ENCODE measurements at places on chromosomes 6 and 20.
A peak's percentile ranks its signal among the peaks of the same experiment; 100 is the strongest.

GRCh38 chr6:142414462-142415250 lies 112.8 kb downstream of the ADGRG6 start:
- no peak for DNase-seq

DNA sequence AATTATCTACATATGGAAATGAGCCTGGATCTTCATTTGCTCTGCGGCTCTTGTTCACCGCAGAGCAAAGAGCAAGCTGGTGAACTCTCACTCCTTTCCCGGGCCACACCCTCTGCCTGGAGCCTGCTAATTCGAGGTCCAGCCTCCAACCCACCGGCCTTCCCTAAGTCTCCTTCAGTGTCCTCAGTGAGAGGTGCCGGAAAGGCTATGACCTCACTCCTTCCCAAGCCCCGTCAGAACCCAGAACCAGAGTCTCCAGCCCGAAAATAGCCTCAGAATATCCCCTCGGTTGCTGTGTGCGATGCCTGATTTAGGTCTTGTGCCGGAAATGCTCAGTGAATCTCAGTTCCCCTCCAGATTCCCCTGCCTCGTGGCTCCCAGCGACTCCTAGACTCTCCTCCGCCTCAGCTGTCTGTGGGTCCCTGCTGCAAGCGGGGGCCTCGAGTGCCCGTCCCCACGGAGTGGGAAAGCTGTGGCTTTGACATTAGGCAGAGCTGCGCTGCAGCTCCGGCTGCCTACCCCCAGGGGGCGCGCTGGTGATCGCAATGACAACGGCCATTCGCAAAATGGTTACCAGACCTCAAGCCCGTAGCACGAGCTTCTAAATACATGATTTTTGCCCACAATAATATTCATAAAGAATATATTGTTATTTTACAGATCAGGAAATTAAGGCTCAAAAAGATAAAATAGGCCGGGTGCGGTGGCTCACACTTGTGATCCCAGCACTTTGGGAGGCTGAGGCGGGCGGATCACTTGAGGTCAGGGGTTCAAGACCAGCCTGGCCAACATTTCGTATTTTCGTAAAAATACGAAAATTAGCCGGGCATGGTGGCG lies 4.1 kb upstream of the BNIP5 start:
- peak; percentile 78 for DNase-seq

GRCh38 chr20:57174737-57175136 lies 91.7 kb downstream of the BMP7 start:
- no peak for DNase-seq

- DNase-seq, result no peak
These were observed 336.8 kb upstream of the MANEA start for GRCh38 chr6:95240514-95240913.

DNA sequence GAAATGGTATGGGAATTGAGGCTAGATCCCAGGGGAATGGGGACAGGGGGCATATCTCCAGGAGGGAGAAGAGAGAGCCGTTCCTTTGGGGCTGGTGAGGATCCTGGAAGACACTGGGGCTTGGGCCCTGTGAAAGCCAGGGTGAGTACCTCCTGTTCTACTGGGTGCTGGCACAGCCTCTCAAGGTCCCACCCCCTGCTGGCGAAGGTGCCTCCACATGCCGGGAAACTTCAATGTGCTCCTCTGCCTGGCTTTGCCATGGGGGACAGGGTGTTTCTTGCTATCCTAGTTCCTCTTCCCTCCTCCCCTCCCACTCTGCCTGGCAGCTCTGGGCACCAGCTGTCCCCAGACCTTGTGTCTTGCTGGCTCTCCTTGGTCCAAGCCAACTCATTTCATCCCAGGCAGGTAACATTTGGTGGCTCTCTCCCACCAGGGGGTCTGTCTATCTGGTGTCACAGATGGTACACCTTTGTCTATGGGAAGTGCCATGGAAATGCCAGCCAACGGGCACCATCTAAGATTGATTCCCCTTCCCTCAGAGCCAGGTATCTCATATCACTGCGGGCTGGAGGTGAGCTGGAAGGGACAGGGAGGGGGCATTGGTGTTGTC lies 56.8 kb downstream of the MDGA1 start:
- no peak for DNase-seq

- DNase-seq, result no peak
These were observed 20.0 kb downstream of the CDK19 start for GRCh38 chr6:110795271-110795670.

- DNase-seq, result peak; percentile 7
These were observed 179.9 kb upstream of the RUNX2 start for GRCh38 chr6:45148278-45148677.

DNA sequence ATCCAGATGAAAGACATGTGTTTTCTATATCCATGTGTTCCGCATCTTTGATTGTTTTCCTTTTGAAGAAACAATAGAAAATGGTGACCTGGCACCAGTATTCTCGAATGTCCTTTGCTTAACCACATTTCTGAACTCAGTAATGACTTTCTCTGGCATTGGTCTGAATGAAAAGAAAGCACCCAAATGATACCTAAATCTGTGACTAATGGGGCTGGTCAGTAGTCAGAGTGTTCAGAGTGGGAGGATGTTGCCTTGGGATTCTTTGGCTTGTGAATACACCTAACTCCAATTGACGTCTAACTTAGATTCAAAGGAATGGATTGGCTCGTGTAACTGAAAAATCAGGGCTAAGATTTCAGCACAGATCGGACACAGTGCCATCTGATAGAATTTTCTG lies 27.1 kb downstream of the PARD6B start:
- no peak for DNase-seq

DNA sequence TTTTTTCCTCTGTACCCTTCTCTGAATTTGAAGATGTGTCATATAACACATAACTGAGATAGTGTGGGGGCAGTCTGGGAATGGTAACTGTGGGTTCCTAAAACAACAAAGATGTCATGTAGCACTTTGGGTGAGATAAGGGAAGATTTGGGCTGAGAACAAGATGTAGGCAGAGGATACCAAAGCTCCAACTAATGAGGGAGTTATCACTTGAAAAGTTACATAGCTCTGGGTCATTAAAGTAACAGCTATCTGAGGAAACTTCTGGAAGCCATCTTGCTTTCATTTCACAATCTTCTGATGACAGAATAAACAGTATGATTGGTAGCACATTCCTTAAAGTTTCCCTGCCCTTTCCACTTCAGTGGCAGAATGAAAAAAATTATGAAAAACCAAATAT lies 255.4 kb downstream of the TBX18 start:
- DNase-seq, result no peak

GRCh38 chr6:41548098-41548840 lies 2.1 kb downstream of the FOXP4 start:
- peak; percentile 41 for DNase-seq

GRCh38 chr20:10793766-10794165 lies 120.0 kb upstream of the JAG1 start:
- no peak for DNase-seq

- no peak for DNase-seq
These were observed 11.4 kb downstream of the TRIM38 start for GRCh38 chr6:25973923-25974555.

- DNase-seq, result no peak
These were observed 169.7 kb upstream of the TFAP2D start for GRCh38 chr6:50543666-50544065.

DNA sequence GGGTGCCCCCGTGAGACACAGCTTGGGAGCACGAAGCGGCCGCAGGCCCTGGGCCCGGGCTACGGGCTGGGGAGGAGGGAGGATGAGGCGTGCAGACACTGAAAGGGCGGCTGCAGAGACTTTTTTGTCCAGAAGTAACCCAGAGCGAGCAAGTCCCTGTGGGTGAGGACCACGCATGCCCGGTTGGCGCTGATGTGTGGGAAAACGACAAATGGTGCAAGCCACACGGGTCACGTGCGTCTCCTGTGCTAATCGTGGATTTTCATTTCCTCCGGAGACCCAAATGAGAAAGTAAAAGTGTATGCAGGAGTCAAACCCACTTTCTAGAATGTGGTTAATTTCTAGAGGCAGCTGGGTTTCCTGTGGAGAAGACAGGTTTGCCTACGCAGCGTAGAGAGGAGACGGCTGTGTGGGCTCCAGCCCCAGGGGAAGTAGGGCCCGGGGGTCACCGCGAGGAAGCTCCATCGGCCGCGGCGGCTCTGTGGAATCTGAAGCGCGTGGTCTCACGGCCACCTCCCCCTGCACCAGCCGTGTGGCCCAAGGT lies 19.0 kb downstream of the DLL1 start:
- peak; percentile 86 for DNase-seq

GRCh38 chr20:41167481-41168253 lies 30.3 kb downstream of the PLCG1 start:
- DNase-seq, result peak; percentile 89

- no peak for DNase-seq
These were observed 4.0 kb downstream of the ZBTB2 start for GRCh38 chr6:151387175-151387970.

DNA sequence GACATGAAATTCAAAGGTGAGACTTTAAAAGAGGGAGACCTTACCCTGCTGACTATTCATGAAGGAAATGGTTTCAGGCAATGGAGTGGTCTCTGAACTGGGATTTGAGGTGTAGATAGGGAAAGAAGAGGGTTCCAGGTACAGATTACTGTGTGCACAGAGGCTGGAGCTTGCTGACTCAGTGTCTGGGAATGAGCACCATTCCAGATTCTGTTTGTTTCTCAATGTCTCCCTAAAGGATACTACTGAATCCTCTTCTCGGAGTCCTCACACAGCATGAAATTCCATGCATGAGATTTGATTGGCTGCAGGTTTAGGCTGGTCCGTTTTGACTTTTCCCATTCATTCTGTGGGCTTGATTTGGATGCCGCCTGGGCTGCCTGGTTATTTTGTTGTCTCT lies 49.0 kb downstream of the PPP1R14C start:
- no peak for DNase-seq

- no peak for DNase-seq
These were observed 103.4 kb upstream of the CDYL start for GRCh38 chr6:4672772-4673171.

DNA sequence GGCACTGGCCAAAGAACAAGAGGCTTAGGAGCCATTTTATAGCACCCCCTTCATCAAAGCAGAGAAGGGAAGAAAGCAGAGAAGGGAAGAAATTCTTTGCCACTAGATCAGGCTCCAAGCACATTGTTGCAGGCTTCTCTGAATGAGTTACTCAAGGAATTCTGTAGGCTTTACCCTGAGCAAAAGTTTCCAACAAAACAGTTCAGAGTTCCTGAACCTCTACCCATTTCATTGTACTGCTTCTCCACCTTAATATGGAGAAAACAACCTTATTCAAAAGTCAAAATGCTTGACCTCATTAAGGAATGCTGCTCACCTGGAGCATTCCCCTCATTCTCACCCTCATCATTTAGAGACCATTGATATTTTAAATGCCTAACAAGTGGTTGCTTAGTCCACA lies 115.5 kb upstream of the LOC128125822 start:
- no peak for DNase-seq

- DNase-seq, result no peak
These were observed 413.7 kb downstream of the RFPL4B start for GRCh38 chr6:112760831-112761230.

DNA sequence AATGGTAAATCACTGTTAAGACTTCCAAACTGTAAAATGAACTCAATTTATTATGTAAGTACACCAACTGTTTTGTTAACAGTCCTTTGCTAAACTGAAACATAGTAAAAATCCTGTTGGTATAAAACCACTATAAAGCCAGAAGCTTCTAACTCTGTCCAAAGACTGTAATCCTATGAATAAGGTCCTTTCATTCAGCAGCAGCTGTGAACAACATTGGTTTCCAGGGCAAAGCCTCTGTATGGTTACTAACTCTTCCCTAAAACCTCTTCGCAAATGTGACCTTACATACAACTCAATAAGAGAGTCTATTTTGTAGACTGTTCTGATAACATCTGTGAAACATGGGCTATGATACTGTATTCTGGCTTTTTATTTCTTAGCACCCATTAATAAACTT lies 40.1 kb downstream of the NUP153 start:
- DNase-seq, result no peak

- DNase-seq, result peak; percentile 45
These were observed 435.7 kb upstream of the FKBP1C start for GRCh38 chr6:62775427-62776022.

DNA sequence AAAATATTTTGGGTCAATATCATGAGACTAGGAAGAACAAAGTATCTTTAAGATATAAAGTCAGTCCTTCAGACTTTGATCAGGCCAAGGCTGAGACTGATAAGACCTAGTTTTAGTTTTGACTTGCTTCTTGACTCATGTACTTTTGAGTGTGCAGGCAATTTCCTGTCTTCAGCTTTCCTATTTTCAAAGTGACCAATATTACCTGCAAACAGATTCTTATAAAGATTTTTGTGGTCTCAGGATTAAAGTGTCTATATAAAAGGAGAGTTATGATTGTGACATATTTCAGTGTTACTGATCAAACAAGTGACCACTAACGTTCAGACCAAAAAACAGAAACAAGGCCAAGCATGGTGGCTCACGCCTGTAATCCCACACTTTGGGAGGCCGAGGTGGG lies 36.0 kb upstream of the AKIRIN2 start:
- DNase-seq, result no peak

GRCh38 chr6:816510-817084 lies 123.7 kb upstream of the EXOC2 start:
- peak; percentile 93 for DNase-seq

GRCh38 chr6:170345662-170346061 lies 39.1 kb downstream of the FAM120B start:
- no peak for DNase-seq

GRCh38 chr6:7784706-7785105 lies 58.8 kb downstream of the BMP6 start:
- DNase-seq, result no peak

GRCh38 chr6:130306377-130306776 lies 59.4 kb upstream of the TMEM200A start:
- peak; percentile 11 for DNase-seq

DNA sequence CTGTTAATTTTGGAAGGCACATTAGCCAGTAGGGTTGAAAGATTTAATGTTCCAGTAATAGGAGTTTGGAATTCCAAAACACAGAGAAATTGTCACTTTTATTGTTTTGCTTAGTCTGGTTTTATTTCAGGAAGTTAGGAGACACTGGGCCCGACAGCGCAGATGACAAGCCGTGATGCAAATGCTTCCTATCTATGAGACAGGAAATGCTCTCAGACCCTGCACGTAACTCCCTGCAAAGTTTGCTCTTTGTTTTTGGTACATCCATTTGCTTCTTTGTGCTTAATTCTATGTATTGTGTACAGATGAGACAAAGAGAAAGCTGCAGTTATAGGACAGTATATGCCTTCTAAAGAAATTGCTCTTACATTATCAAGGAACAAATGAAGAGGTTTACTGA lies 201.6 kb upstream of the SGK1 start:
- DNase-seq, result peak; percentile 85
